ENCODE measurements at places on chromosomes 1 and 21.

DNA sequence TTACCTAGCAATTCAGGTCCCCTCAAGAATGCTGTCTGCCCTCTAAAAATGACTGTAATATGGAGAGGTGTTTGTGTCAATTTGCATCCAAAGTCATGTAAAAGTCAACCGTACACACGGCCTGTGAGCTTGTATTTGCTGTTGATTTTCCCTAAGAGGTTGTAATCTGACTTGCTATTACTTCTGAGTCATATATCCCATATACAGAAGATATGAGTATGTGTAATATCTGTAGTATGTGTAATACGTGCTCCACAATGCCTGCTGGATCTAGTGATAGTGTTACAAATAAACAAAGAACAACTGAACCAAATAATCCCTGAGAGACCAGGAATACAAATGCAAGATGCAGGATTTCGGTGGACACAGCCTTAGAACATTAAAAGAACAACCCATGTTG is 1.4 kb upstream of the KCNJ6 start:
- DNase-seq = no peak

- DNase-seq = no peak
Measured at GRCh38 chr1:117029685-117030084, 28.1 kb downstream of the CD101 start.

DNA sequence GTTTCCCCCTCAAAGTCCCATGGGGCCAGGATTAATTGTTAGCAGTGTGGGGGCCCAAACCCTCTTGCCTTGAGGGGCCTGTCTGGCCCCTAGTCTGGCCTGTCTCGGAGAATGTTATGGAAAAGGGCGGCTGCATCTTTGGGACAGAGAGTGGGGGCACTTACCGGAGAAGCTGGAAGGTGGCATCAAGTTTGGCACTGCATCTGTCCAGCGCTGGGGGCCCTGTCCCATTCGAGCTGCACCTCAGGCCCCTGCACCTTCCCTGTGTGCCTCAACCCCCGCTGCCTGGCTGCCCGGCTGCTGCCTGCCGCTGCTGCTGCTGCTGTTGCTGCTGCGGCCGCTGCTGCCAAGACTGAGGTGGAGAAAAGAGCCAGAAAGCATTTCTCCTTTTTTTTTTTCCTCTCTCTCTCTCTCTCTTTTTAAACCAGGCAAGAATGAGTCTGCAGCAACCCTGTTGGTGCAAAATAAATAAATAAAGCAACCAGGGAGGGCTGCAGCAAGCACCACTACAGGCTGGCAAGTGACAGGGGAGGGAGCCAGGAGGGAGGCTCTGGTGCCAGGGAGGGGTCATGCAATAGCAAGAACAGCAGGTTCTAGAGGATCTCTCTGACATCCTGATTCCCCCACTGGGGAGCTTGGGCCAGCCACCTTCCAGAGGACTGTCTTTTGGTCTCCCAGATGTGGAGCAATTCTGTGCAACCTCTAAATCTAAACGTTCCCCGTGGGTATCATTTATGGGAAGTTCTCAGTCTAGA is at the start of gene LINGO4:
Gene LINGO4, minus strand, starts transcription at position 354 of the 755 bp plus-strand sequence. CDS start 2,715 bp downstream, outside the sequence.
- DNase-seq = no peak

DNA sequence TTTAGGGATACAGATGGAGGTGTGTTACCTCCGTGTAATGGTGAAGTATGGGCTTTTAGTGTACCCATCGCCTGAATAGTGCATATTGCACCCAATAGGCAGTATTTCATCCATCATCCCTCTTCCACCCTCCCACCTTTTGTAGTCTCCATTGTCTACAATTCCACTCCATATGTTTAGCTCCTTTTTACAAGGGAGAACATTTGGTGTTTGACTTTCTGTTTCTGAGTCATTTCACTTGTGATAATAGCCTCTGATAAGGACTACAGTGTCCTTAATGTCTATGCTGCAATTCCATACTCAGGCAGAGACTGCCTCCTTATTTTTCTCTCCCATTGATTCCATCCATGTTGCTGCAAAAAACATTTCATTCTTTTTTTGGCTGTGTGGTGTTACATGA is 48.7 kb downstream of the OVGP1 start:
- no peak for DNase-seq

GRCh38 chr1:204455063-204455830 is 39.4 kb downstream of the PIK3C2B start:
- DNase-seq = no peak

GRCh38 chr1:94832931-94833585 is 12.9 kb downstream of the SLC44A3 start:
- no peak for DNase-seq

DNA sequence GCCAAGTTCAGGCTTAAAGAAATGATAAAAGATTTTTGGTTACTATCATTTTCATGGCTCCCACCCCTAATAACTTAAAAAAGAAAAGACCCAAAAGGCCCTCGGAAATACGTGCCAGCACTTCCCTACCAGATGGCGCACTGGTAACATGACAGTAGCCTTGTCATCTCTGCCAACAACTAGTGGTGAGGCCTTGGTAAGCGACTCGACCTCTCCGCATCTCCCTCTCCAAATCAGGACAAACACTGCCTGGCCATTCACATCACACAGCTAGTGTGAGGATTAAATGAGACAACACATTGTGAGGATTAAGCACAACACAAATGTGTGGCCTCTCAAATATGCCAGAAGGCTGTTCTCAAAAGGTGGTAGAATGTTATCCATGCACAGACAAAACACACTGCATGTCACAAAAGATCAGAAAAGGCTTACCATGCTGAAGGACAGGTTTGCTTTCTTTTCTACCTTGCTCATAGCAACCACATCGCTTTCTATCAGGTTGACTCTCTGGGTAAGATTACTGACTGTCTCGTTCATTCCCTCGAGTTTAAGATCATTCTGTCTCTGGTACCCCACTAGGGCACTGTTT is 16.4 kb downstream of the TEX38 start:
- no peak for DNase-seq

GRCh38 chr1:211781260-211781659 is 49.3 kb downstream of the LPGAT1 start:
- DNase-seq = no peak

DNA sequence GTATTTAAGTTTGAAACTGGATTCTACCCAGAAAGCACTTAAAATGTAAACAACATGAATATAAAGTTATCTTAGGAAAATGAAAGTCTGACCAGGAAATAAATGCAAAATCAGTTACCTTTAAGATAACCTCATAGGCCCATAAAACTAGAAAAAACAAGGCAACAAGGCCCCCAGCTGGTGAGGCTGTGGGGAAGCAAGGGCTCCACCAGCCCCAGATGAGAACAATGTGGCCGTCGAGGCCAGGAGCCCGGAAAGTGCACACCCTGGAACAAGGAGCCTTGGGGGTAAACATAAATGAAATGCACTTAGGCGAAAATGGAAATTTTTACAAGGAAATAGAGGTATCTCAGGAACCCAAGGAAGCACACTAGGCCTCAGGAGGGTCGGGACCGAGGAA is 37.9 kb upstream of the BMP8B start:
- no peak for DNase-seq

DNA sequence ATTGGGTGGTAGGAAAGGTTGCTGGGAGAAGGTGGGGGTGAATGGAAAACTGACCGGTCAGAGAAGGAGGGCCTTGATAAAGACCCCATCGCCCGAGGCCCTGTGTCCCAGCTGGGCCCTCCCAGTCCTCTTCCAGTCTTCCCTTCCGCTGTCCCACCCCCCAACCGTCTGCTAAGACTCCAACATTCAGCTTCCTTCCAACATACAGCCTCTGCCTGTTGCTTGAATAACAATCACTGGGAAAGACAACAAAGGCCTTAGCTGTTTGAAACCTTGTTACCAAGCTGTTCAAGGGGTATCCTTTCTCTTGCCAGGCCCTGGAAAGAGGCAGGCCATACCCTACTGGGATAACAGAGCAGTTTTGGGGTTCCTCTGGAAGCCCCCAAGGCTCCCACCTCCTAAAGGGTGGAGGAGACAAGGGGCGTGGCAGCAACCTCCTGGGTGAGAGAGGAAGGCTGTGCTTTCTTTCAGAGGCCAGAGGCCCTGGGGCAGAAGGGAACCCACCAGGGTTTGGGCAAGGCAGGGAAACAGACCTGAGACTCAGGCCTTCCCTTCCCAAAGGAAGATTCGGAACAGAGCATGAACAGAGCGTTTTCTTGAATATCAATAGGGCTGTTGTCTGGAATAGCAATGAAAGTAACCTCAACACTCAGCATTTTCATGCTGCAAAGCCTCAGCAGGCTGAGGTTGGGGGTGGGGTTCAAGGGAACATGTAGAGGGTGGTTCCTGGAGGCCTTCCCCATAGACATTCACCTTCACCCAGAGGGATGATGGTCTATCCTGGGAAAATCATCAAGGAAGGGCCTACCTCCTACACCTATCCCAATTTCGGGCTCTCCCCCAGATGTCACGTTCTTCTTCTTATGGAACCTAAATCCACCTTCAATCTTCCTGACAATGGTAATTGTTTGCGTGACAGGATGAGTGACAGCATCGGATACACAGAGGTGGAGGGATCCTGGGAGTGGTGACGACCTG is 4.1 kb downstream of the ETNK2 start:
- DNase-seq = no peak

DNA sequence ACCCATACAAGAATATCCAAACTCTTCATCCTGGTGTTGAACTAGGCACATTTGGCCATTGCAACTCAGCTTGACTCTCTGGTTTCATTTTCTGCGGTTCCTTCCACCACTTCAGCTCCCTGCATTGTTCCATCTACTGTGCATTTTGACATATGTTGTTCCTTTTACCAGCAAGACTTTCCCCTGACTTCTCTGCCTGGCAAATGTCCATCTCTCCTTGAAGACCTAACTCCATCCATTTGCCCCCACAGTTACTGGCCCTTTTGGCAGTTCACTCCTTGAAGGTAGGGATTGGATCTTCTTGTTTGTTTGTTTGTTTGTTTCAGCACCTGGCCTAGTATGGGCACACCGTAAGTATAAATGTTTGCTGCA is 8.7 kb downstream of the PADI2 start:
- DNase-seq = no peak

GRCh38 chr1:119079881-119080280 is 60.6 kb downstream of the WARS2 start:
- no peak for DNase-seq

DNA sequence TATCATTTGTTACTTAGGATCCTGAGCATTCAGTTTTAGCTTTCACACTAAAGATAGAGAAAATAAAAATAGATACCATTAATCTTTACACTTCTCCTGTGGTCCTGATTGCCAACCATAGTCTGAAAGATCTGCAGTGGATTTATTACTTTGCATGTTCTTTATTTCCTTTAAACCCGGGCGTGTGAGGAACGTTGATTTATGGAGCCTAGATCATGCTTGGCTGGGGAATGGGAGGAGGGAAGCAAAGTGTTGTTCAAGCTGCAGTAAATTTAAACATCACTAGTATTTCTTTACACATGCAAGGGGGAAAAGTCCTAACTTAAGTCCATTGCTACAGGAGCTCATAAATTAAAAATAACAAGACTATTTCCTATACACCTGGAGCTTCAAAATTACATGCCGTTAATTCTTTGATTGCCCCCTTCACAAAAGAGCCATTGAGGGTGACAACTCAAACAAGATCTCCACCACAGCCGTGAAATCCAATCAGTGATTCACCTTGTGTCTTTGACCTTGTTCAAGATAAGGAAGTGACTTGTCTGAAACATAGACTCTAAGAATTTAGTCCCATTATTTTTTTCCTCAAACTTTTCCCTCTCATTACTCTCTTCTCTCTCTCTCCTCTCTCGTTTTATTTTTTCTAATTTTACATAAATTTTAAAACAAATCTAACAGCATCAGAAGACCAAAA is 282.7 kb downstream of the KIF26B start:
- DNase-seq = no peak

DNA sequence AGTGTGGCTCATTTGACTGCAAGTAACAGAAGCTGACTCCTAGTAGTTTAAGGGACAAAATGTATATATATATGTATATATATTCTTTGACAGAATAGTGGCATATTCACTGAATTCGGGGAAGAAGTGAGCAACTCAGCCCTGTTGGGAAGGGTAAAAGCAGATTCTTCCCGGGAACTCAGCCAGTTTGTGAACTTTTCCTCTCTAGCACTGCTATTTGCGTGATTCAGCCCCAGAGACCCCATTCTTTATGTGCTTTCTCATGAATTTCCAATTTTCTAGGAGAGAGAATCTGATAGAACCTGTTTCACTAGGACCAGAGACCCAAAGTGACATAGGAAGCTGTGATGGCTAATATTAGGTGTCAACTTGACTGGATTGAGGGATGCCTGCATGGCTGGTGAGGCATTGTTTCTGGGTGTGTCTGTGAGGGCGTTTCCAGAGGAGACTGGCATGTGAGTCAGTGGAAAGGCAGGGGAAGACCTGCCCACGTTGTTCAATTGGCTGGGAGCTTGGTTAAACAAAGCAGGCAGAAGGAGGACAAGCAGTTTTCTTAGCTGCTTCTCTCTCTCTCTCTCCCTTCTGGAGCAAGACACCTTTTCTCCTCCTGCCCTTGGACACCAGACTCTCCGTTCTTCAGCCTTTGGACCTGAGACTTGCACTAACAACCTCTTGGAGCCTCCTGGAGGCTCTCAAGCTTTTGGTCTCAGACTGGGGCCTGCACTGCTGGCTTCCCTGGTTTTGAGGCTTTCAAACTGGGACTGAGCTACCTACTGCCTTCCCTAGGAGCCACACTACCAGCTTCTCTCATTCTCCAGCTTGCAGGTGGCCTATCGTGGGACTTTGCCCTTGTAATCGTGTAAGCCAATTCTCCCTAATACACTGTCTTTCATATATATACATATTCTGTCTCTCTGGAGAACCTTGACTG is 93.4 kb upstream of the KCNK1 start:
- no peak for DNase-seq

- DNase-seq = no peak
Measured at GRCh38 chr1:89692601-89693521, 59.9 kb downstream of the LRRC8C start.

DNA sequence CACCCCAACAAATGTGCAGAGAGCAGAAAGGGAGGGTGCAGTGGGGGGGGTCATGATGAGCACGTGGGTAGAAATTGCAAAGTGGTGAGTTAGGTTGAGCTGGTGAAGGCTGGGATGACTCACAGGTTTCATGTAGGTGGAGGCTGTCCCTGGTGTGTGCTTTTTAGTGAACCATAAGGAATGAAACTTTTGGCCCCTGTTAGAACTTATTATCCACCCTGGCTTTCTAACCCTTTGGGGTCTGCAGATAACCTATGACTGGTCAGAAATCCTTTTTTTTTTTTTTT is 46.9 kb downstream of the DOP1B start:
- DNase-seq = peak; percentile 62

DNA sequence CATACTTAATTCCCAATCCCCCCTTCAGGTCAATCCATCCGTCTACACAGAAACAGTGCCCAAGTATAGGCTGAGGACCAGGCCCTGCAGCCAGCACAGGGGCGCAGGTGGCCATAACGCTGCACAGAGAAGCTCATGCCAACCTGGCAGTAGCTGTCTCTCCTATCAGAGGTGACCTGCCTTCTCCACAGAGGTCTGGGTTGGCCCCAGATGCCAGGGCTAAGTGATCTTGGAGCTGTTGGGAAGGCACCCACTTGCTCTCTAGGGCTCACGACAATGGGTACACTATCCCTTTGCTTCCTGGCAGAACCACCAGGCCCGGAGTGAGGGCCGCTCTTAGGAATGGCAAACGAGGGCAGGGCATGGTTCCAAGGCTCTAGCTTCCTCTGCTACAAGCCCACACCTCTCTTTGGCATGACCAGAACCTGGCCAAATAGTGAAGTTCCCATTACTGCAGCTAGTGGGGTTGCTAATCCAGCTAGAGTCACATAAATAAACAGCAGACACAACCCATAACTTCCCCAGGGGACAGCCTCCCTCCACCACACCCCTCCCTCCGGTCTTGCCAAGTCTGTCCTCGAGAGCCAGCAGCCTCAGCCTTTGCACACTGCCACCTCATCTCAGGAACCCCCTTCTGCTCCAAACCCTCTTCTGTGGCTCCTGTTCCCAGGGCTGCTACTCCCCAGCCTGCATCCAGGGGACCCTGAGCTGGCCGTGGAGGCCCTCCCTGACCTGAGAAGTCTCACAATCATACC is 113.0 kb downstream of the GLIS1 start:
- no peak for DNase-seq

GRCh38 chr21:45622416-45623097 is 21.0 kb upstream of the PCBP3 start:
- peak; percentile 9 for DNase-seq

Data from stimulated activated CD8-positive, alpha-beta memory T cell treated with anti-CD3 and anti-CD28 coated beads, Interleukin-4, amount 100 ng/mL, for 48 hours (primary cell).